Activated CD4-positive, alpha-beta T cell treated with anti-CD3 and anti-CD28 coated beads for 1 hour (primary cell): ENCODE measurements at places on chromosomes 6 and 20.

GRCh38 chr20:41387444-41387851 is 20.8 kb upstream of the EMILIN3 start:
- no peak for DNase-seq

DNA sequence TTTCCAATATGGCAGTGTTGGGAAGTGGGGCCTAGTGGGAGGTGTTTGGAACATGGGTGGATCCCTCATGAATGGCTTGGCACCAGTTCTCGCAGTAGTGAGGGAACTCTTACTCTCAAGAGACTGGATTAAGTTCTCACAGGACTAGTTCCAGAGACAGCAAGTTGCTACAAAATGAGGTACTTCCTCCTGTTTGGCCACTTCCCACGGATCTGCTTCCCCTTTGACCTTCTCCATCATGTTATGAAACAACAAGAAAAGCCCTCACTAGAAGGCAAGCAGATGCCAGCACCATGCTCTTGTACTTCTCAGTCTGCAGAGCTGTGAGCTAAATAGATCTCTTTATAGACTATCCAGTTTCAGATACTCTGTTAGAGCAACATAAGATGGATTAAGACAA is 3.1 kb downstream of the RSPH3 start:
- no peak for DNase-seq

GRCh38 chr6:99282479-99283062 is 66.9 kb downstream of the FAXC start:
- DNase-seq = no peak

GRCh38 chr20:52171025-52171424 is 20.6 kb downstream of the ZFP64 start:
- DNase-seq = no peak

DNA sequence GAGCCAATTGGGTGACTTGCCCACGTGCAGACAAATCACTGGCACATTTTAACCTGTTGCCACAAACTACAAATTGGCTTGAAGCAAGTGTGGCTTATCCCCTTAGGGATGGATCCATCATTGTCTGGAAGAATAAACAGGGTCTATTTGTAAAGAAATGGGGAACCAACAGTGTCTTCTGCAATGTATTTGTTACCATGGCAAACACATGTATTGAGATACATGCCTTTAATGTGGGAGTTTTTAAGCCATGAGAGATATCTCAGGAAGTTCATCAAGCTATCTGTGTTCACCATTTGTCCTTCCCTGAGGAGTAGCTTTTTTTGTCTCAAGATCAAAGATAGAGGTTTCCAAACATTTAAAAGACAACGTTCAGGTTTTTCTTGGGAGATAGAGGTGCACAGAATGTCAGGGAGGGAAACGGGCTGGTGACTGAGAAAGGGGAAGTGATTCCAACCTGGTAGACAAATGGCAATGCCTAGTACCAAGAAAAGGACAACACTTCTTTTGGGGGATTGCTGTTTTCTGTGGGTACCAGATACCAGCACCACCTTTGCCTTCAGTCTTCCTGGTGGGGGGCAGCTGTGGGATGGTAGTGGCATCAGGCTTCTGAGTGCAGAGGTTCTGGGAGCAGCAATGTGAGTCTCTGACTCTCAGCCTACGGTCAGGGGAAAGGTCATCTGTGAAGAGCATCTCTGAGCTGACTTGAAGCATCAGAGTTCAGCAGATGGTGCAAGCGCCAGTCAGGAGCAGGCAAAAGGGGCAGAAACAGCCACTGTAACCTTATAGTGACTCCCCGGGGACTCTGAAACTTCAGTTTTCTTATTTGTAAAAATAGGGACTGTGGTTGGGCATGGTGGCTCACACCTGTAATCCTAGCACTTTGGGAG is 20.1 kb upstream of the BCAS1 start:
- no peak for DNase-seq

- peak; percentile 90 for DNase-seq
Observed at GRCh38 chr6:4135665-4136353, 434 bp upstream of the ECI2 start.

- no peak for DNase-seq
Observed at GRCh38 chr6:122713138-122713537, 66.4 kb upstream of the FABP7 start.

GRCh38 chr6:27867051-27867944 is 44.9 kb downstream of the OR2B2 start:
- DNase-seq = peak; percentile 50

DNA sequence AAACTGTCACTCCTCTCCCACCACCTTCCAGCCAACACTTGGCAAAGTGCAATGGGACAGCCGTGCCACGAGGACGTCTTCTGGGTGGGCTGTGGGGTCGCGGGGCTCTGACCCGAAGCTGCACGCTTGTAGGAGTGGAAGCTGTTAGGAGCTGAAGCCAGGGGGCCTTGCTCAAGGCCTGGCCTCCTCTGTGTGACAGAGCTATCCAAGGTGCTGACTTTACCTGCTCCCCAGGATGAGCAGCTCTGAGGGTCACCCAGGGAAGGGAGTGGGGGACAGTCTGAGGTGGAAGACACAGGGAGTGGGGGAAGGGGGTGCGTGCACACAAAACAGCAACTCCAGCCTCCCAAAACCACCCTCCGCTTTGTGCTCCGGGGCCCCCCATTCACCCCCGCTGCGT is 17.5 kb upstream of the CHRNA4 start:
- no peak for DNase-seq

GRCh38 chr20:4844325-4844724 is 122.6 kb downstream of the PRND start:
- DNase-seq = no peak

DNA sequence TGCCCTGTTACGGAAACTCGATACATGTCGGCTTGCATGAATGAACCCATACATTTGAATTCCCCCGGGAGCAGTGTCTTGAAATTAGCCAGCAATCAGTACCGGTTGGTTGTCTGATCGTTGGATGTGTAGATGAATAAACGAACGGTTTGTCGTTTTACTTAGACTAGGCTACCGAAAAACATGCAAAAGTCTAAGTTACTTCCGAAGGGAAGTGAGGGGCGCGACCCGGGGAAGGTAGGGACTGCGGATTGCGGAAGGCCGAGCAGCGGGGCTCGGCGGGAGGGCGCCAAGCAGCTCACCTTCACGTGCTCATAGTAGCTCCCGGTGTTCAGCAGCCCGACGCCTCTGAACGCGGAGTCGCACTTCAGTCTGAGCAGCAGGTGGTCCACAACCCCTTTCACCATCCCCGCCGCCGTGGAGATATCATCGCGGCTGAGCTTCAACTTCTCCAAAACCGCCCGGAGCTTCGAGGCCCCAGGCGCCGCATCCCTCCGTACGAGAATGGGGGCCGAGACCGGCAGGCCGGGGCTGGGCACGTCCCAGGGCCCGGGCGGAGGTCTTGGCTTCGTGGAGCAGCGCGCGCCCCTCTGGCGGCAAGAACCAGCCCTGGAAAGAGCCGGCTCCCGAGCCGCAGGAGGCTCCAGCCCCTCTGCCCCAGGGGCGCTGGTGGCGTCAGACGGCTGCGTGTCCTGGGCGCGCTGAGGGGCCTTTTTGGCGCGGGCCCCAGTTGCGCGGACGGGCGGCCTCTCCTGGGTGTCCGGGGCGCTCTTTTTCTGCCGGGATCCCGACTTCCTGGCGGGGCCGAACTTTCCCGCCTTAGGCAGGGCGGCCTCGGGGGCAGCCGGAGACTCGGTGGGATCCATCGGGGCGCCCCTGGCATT is 632 bp downstream of the CGAS start:
- peak; percentile 24 for DNase-seq

DNA sequence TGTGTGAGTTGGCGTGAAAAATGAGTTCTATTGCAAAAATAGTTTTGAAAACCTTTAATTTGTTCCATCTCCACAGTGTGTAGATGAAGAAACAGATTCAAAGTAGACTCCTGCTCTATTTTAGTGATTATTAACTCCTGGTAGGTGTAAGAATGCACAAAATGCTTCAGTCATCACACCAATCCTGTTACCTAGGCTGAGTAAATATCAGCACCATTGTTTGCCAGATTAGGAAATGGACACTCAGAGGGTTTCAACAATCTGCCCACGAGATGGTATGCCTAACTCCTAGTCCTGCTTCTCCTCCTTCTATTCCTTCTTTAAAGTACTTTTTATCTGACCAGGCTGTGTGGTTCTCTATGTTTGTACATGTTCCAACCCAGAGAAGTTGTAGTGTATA is 108.9 kb upstream of the AHI1 start:
- DNase-seq = no peak

DNA sequence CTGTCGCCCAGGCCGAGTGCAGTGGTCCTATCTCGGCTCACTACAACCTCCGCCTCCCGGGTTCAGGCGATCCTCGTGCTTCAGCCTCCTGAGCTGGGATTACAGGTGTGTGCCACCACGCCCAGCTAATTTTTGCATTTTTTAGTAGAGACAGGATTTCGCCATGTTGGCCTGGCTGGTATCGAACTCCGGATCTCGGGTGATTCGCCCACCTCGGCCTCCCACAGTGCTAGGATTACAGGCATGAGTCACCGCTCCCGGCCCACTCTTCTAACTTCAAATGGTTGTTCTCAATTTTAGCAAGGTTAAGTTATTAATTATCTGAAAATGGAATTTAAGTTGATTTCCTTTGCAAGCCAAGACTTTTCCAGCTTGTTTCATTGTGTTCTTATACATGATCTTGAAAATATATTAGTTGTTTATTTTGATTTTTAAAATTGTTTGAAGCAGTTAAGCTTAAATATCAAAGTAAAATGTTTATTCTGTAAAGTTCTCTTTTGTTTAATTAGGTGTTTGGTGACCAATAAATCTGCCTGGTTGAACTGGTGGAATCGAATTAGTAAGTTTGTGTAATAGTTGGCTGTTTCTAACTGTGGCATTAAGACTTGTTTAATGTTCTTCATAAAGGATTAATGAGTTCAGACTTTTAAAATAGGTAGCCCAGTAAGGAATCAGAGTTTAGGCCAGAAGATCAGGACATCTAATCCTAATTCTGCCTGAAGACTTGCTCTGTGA is 2.3 kb downstream of the PM20D2 start:
- DNase-seq = no peak

- DNase-seq = peak; percentile 28
Observed at GRCh38 chr6:43308101-43308989, at the start of gene CRIP3. Gene CRIP3, minus strand, starts transcription at chr6:43308826. Its CDS starts 34 bp downstream, at chr6:43308792.
